GM19239 (cell line): ENCODE measurements at places on chromosomes 2 and 18.

- no peak for DNase-seq
Measured at GRCh38 chr2:669323-669722, 7.9 kb downstream of the TMEM18 start.

- DNase-seq = no peak
Measured at GRCh38 chr2:157055660-157056199, 201.8 kb upstream of the GALNT5 start.

GRCh38 chr2:186590350-186590758, 498 bp downstream of the ITGAV start:
- DNase-seq = no peak

DNA sequence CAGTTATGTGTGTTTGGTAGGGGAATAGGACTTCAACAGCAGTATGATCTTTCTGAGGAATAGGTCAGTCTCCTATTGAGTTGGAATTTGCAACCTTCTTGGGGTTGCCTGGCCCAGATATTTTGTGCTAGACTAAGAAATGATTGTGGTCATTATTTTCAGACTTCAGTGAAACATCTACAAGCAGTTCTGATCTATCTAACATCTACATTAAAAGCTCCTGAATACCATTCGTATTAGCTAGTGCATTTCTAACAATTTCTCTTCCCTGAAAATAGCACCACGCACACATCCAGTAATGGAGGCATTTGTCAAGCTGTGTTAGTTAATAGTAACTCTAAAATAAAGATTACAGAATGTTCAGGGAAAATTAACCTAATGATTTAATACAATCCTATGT, 179.3 kb downstream of the FIGN start:
- no peak for DNase-seq

DNA sequence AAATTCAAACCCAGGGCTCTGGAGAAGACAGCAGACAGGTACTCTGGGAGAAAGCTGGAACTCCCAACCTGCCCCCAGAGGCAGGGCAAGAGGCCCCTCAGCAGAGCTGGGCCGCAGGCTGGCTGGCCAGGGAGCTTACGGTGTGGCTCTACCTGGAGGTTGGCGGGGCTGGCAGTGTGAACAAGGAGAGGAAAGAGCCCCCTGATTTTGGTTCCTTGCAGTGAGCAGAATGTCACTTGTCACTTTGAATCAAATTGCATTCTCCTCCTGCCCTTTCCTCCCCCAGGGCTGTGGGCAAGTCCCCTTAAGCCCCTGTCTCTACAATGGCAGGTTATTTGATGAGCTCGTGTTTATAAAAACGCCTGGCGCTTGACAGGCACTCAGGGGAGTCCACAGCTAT, 32.6 kb downstream of the MYO7B start:
- DNase-seq = no peak

DNA sequence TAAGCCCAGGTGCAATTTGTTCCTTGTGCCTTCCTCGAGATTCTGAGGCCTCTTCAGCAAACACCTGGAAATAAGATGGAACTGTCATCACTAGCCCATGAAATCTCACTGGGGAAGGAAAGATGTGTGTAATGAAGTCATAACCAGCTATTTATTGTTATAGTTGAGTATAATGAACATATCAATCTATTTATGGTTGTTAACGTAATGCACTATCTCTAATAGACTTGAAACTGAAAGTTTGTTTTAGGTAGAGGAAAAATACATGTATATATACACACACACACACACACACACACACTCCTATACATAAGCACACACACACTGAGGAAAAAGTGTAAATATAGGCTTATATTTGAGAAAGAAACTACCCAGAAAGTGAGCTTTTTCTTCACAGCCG, 62.8 kb downstream of the UGGT1 start:
- no peak for DNase-seq

DNA sequence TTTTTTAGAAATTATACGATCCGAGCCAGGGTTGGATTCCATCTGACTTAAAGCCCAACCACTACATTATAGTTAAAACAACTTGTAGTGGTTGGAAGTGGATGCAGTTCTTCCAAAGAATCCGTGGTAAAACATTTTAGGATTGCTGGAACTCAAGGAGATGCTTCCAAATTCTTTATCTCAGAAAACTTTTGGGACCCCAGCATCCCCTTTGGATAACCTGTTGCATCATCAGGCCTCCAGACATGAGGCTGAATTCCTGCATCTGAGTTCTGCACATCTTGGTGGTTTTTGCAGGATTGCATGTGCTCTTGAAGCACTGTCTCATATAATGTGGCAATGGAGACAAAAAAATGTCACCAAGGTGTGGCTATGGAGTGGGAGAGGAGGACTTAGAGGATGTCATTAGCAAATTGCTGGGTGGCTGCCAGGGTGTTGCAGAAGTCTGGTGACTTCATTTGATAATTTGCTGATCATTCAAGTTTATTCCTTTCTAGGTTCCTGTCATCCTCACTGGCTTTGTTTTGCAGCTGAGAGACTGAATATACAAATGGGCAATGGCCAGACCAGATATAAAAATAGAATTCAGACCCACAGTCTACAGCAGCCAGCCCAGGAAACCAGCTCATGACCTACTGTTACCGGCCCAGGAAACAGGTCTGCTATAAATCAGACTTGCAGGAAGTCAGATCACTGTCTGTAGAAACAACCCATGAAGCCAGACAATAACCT, 207.7 kb downstream of the BCL2 start:
- DNase-seq = no peak
